Epithelial cell of proximal tubule (primary cell): ENCODE measurements at places on chromosomes 7 and 10. TPM values are rescaled to one million over a fixed set of nuclear protein-coding genes. Genes with fewer than 3 reads are reported as not detected.

DNA sequence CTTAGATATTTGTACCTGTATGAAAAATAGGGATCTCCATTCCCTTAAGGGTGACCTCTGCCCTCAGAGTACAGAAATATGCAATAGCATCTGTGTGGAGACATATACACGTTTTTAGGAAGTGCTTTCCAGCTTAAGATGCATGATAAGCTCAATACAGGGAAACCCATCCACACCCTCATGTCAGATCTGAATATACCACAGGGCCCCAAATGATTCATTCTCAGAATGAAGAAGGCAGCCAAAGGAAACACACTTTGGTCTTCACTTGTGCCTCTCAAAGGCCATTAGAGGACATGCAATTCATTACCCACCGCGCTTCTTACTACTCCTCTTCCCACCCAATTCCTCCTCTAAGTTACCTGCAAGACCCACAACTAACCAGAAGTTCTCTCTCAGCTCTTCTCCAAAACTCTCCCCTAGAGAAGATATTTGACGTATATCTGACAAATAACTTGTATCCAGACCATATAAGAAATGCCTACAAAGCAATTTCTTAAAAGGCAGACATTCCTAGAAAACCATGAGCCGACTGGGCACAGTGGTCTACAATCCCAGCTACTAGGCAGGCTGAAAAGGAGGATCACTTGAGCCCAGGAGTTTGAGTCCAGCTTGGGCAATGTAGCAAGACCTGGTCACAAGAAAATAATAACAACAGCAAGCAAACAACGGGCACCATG lies 103.0 kb downstream of the OAT start:
- no peak for DNase-seq

GRCh38 chr10:60704471-60704870 lies 73.8 kb upstream of the CDK1 start:
- DNase-seq, result peak; percentile 43

DNA sequence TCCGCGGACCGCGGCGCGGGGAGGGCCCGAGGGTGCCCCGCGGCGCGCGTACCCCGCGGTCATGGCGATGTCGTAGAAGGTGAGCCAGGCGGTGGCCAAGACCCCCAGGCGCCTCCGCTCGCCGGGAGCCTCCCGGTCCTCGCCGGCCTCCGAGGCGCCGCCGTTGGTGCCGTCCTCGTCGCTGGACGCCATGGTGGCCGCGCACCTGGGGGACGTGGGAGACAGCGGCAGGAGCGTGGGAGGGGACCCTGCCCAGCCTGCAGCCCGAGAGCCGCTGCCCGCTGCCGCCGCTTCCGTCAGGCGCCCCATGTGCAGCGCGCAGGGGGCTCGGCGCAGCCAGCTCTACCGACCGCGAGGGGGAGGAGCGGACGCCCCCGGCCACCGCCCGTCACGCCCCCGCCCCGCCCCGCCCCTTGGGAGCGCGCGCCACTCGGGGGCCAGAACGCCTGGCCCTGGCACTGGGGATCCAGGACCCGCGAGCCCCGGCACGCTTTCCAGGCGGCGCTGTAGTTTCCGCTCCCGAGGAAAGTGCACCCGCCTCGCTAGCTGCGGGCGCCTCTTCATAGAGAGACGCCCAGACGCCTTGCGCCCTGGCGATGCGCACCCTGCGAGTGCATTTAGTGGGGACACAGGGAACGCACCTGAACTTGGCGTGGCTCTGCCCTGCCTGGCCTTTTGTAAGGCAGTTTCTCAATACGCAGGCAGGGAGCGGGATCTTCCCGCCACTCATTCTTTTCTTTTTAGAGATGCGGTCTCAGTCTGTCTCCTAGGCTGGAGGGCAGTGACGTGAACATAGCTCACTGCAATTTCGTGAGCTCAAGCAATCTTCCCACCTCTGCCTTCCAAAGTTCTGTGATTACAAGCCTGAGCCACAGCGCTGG lies at the start of gene HACD1:
Gene HACD1, minus strand, starts transcription at position 344 of the 881 bp plus-strand sequence. Its CDS starts 35 bp downstream, at position 309.
- DNase-seq, result no peak

The LZTS2 gene
- total RNA-seq, result 77.8 and 81.0 TPM in 2 replicates

The ATG9B gene
- total RNA-seq, result 0.07 and 1.1 TPM in 2 replicates

- DNase-seq, result no peak
Measured at GRCh38 chr7:103346396-103346795, 1.0 kb upstream of the PSMC2 start.

DNA sequence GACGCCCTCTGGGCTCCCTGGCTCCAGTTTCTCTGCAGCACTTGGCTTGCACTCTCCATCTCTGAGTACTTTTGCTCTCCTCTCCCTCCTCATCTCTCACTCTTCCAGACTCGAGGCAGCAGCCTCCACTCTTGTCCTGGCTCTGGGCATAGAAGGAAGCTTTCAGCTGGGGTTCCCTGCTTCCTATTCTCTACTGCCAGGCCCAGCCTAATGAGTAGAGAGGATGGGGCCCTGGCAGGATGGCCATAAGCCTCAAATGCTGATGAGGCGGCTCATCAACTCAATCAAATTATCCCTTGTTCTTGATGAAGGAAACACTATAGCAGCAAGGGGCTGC lies 55.8 kb downstream of the NEURL1 start:
- no peak for DNase-seq

The LRRC61 gene
- 45.4 and 60.3 TPM in 2 replicates for total RNA-seq

The SEPHS1 gene
- total RNA-seq, result 38.2 and 83.9 TPM in 2 replicates

GRCh38 chr10:48245977-48246376 lies 28.5 kb downstream of the FRMPD2 start:
- no peak for DNase-seq

- DNase-seq, result no peak
Measured at GRCh38 chr7:105101864-105102263, 87.9 kb downstream of the KMT2E start.

The CPED1 gene
- 0.80 and 2.1 TPM in 2 replicates for total RNA-seq

- DNase-seq, result no peak
Measured at GRCh38 chr10:29734640-29734961, 99.8 kb upstream of the SVIL start.

DNA sequence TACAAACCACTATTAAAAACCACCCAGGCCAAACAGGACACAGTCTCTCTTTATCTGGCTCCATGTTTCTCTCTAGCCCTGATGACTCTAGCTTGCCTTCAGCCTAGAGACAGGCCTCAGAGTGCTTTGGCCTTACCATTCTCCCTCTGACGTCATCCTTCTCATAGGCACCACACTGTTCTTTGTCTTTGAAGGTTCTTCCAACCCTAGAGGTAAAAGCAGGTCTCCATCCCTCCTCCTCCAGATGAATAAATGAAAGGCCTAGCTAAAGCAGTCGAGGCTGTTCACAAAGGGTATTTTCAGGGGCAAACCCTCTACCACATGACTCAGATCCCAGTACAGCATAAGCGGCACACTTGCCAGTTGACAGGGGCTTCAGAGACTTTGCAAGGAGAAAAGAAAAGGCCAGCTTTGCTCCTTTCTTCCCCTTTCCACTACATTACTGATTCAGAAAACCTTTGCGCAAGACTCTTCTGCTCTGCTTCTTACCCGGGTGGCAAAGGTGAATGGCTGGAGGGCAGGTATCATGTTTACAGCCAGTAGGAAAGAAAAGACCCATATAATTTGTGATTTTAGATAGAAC lies 14.8 kb downstream of the NFE2L3 start:
- no peak for DNase-seq

DNA sequence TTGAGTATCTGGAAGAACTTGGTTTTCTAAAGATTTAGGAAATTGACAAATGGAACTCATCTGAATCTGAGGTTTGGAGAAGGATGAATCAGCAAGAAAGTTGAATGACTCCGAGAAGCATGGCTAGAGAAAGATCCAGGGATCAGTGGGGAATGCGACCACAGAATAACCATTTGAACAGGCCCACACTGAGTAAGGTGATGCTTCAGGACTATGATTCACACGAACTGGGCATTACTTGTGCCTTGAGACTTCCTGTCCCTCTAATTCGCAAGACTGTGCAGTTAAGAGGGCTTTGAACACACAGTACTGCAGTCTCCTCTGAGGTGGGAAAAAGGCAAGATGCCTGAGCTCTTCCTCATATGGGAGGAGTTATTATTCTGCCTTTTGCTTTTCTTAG lies 395.5 kb upstream of the POM121L12 start:
- DNase-seq, result peak; percentile 29

The POU6F2 gene
- total RNA-seq, result not detected in 2 replicates

DNA sequence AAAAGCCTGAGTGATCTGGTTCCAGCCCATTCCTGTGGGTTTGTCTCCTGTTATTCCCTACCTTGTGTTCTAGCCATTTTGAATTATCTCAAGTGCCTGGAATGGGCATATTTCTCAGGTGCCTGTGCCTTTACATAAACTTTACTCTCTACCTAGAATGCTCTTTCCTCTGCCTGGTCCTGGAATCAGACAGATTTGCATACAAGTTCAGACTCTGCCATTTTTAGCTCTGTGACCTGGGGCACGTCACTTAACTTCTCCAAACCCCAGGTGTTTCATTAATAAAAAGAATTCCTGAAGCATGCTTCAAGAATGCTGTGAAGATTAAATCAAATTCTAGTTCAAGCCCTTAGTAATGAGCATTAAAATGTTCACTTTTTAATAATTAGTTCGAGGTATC lies 7.8 kb downstream of the DCLRE1A start:
- DNase-seq, result no peak

The OPN1SW gene
- total RNA-seq, result not detected in 2 replicates

The FAM131B gene
- 0.29 and 1.5 TPM in 2 replicates for total RNA-seq

DNA sequence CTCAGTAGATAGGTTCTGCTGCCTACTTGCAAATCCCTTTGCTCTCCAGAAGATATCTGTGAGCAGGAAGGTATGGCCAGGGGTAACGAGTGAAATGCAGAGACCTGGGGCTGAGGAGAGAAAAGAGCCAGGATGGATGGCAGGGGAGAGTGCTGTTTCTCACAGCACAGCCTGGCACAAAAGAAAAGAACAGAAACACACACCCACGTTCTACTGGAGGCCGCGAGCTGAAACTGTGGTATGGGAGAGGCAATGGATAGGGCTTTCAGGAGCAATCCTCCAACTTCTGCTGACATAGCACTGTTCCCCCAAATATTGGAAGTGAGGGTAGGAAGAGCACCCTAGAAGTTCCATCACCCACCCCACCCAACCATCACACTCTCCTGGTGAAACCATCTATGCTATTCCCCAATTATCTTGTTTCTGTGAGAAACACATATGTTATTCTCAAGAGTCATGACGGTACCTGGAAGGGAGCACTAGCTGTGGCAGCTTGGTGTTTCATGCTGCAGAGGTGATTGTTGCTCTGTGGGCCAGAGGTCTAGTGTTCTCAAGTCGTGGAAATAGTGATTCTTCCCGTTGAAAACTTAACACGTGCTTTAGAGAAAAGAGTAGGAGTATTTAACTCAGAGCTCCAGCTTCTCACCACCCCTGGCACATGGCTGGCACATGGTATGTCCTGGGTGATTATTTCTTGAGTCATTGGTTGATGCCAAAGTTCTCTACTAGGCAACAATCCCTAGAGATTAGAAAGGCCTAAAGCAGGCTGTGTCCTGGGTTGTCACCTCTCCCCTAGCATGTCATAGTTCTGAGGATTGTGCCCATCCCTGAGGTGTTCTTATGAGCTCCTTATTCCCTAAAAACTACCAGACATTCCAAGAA lies 198.3 kb downstream of the PLXNA4 start:
- DNase-seq, result no peak

The CAPZA2 gene
- total RNA-seq, result 89.7 and 111 TPM in 2 replicates

DNA sequence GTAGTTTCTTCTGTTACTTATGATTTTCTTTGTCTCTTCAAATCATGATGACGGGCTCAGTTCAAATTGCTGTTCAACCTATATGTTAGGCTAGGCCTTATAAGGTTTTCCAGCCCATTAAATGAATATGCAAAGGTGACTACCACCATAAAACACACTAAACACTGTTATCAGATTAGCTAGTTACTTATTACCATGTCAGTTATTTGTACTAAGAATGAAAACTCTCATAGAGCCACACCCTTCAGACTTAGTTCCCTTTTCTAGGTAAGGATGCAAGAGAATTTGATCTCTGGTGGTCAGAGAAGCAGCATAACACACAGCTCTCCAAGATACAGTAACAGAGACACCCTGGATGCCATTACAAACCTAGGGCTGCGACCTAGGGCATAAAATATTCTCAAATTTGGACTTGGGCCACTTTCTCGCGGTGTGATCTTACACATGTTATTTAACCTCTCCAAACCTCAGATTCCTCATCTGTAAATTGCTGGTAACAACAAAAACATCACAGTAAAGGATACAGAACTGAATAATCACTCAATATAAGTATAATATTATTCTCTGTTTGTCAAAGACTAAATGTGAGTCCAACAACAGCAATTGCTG lies 35.6 kb downstream of the ANKMY2 start:
- no peak for DNase-seq

DNA sequence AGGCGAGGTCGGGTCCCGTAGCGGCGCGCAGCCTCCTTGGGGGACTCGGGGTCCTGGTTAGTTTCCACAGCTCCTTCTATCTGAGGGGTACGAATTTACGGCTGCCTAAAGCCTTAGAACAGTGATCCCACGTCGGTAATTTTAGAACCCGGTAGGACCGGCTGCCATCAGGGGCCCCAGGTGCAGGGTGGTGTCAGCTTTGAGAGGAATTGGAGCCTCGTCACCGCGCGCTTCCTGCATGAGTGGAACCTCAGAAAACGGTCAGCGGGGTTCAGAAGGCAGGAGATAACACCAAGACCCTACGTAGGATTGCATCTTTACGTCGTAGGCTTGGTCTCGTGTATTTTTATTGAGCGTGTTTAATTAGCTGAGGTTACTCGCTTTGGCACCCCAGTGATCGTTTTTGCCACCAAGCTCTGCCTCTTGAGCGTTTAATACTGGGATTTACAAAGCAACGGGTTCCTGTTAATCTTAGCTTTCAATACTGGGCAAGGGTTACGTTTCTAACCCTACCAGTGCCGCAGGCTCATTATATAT lies 443 bp downstream of the RNF32 start:
- DNase-seq, result no peak

The MYH16 gene
- total RNA-seq, result 1.0 and 1.4 TPM in 2 replicates
